ENCODE measurements at places on chromosomes 5 and 9.

DNA sequence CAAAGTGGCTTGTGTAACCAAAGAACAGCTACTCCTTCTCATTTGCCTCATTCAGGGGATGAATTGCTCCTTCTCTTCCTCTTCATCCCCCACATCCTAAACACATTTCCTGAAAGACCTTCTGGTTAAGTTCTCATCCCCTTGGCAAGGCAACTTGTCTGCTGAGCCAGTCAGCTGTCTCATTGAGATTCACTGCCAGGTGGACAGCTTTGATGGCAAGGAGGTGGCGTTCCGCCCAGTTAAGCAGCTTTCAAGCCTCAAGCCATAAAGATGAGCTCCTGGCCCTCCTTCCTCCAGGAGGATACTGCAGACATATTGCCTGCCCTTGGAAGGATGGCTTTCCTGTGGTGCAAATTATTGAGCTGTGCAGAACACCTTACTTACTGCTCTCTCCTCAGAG is 448.6 kb upstream of the MPDZ start:
- DNase-seq: peak; percentile 78

DNA sequence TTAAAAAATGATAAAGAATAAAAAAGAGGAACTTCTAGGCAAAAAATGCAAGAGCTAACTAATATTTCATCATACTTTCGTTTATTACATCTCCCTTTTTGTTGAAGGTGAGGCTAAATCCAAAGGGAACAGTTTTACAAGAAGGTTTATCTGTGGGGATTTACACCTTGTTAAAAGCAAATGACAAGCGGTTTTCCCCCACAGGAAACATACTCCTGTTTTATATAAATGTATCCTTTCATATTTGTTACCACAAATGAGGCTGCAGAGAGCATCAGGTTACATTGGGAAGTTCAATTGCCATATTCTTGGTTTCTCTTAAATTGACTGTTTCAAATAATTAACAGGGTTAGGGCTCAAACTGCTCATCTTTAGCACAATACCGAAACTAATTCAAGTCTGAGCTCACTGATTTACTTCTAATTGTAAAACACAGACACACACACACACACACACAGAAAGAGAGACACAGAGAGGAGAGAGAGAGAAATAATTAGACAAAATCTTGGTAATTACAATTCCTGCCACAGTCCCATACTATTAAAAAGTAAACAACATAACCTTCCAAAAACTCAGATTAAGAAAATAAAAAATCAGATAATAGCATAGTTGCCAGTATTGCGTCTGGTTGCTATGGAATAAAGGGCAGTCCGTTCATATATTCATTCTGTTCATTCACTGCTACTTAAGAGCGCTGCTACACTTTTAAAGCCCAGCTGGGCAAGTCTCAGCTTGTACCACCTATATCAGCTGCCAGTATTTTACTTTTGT is 17.1 kb downstream of the RFX3 start:
- no peak for DNase-seq

DNA sequence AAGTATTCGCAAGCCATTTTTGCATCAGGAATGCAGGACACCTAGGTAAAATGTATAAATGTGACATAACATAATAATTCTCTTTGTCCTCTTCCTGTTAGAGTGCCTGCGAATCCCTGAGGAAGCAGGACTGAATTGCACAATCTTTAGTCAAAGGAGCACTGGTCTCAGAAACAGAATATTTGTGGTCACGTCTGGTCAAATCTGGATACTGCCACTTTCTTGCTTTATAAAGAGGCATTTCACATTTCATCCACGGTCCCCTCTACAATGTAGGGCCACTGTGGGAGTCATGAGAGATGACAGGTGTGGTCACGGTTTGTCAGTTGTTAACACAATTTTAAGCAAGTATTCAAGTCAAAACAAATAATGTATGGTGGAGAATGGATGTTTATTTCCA is 564.0 kb downstream of the IRX1 start:
- DNase-seq: no peak

- DNase-seq: no peak
These were observed 8.2 kb upstream of the SLC44A1 start for GRCh38 chr9:105236261-105236660.

DNA sequence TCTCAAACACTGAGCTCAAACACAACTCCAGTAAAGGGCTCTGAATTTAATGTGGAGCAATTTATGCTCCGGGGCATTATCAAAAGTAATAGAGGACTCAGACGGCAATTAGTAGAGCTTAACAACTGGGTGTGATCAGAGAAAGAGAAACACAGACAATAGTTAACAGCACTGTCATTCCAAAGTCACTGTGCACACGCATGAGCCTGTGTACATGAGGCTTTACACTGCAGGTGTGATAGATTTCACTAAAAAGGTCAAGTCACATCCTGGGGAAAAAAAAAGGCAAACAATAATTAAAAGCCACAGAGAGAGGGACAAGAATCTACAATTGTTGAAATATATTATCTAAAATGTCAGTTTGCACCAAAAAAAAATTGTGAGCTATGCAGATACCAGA is 956.5 kb downstream of the CDH18 start:
- no peak for DNase-seq

DNA sequence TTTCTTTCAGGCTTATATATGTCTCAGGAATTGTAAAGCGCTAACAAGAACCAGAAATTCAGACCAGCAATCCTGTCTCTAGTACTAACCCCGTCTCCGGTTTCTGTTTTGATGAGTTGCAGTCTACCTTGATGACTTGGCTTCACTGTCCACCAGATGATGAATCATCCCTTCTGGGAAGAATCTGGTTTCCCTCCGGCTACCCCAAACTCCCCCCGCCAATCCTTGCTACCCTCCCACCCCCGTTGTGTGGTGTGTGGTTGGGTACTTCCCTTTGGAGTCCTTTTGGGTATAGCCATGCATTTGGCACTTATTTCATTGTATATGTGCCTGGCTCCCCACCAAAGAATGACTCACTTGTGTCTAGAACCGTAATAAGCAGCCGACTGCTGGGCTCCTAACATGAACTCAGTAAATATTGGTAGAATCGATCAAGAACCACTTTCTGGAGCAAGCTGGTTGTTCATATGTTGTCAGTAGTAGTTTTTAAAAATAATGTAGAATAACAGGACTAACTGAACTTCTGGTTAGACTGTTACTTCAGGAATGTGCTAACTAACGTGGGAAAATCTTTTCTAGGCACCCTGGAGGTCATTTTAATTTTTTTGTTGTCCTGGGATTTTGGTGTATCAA is 8.3 kb upstream of the TGFBI start:
- no peak for DNase-seq

GRCh38 chr9:130026583-130027340 is 16.2 kb downstream of the FNBP1 start:
- no peak for DNase-seq

GRCh38 chr5:91182763-91183162 is 200.4 kb downstream of the ARRDC3 start:
- no peak for DNase-seq

DNA sequence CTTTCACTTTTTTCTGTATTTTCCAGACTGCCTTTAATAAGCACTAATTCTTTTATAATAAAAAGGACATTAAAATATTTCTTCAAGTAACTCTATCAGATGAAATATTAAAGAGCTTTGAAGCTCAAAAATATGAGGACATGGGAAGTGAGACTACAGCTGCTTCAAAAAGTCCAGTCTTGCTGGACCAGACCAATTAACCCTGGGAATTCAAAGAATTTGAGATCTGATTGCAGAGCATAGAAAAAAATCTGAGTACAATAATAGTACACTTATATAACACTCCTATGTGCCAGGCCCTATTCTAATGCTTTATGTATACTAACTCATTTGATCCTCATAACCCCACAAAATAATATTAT is 9.8 kb downstream of the TMEM245 start:
- no peak for DNase-seq

DNA sequence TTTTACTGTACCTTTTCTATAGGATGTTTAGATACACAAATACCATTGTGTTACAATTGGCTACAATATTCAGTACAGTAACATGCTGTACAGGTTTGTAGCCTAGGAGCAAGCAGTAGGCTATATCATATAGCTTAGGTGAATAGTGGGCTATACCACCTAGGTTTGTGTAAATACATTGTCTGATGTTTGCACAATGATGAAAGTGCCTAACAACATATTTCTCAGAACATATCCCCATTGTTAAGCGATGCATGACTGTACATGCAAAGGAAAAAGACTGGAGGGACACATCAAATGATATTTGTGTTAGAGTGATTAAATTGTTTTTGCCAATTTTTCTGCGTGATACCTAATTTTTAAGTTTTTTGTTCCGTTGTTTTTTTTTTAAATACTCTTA is 5.3 kb downstream of the CHMP5 start:
- no peak for DNase-seq

GRCh38 chr5:175800656-175801081 is 70.7 kb upstream of the CPLX2 start:
- no peak for DNase-seq

DNA sequence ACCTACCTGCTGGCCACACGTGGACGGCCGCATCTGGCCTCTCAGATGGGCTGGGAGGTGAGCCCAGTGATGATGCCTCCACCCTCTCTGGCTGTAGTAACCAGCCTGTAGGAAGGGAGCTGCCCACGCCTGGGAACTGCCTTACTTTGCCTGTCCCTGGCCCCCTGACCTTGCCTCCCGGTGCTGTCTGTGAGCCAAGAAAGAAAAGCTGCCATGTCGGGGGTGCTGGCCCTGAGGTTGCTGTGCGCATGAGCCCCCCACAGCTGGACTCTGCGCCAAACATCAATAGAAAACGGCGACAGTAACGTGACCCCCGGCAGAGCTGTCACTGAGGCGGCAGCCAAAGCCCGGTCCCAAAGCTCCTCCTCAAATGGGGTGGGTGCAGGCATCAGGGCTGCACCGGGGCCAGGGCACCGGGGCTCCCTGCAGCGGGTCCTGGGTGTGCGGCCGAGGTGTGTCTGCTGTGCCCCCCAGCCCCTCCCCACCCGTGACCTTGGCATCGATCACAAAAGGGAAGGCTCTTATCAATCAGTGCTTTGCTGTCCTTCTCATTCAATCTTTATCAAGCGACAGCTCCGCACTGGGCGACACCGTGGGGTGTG is 15.3 kb upstream of the SLC9A3 start:
- no peak for DNase-seq

GRCh38 chr9:23842565-23843129 is 16.6 kb upstream of the ELAVL2 start:
- no peak for DNase-seq

- DNase-seq: no peak
These were observed 427 bp downstream of the SERINC5 start for GRCh38 chr5:80255431-80255810.

GRCh38 chr9:69086312-69086711 is 50.8 kb downstream of the FXN start:
- DNase-seq: no peak

- DNase-seq: no peak
These were observed 655.3 kb downstream of the LRRC70 start for GRCh38 chr5:63233911-63234310.

GRCh38 chr9:127628758-127629467 is 16.8 kb downstream of the STXBP1 start:
- no peak for DNase-seq

DNA sequence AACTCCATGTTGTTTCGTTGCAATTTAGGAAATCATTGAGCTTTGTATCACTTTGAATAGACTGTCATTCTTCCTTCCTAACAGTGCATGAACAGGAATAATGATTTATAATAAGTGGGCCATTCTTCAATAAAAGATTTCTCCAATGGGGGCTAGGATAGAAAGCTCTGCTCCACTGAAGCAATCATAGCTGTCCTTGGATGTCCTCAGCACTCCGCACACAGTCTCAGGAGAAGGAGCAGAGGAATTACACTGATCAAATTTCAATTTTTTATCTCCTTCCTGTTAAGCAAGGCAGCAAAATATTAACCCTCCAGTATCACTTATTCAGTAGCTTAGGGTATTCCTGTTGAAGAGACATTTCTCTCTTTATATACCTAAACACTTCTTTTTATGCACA is 532.7 kb upstream of the ST8SIA4 start:
- DNase-seq: no peak

GRCh38 chr9:4538107-4538506 is 47.8 kb downstream of the SLC1A1 start:
- no peak for DNase-seq

DNA sequence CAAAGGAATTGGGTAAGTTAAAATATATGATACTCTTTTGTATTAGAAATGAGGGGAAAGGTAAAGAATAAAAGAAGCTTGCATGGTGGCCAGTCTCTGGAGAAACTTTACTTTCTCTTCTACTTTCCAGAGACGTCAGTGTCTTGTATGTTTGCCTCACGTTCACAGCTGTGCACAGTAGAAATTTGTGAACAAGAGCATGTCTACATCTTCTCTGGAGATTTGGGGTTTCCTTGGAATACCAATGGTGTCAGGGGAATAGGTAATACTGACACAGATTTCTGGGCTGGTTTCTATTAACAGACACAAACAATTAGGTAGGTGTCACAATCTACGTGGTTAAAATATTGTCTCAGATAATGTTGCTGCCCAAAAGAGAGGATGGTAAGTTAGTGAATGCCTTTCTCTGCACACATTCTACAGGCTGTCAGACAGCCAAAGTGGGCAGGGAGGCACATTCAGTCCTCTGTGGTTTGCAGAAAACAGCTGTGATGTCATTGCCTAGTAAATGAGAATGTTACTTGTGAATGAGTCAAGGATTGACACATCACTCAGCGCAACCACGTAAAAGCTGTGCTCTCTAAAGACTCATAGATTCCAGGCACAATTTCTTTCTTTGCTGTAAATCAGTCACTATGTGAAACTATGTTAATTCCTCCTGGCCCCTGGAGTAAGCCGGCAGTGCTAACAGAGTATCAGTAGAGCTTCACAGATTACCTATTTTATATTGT is 397.1 kb downstream of the MAN2A1 start:
- DNase-seq: no peak

GRCh38 chr5:82975396-82975795 is 101.8 kb downstream of the TMEM167A start:
- no peak for DNase-seq

GRCh38 chr9:132878695-132879456 is at the start of gene SPACA9:
TSS of gene SPACA9 (plus strand) at chr9:132878898. CDS start at chr9:132883948, 5,050 bp downstream.
- no peak for DNase-seq

DNA sequence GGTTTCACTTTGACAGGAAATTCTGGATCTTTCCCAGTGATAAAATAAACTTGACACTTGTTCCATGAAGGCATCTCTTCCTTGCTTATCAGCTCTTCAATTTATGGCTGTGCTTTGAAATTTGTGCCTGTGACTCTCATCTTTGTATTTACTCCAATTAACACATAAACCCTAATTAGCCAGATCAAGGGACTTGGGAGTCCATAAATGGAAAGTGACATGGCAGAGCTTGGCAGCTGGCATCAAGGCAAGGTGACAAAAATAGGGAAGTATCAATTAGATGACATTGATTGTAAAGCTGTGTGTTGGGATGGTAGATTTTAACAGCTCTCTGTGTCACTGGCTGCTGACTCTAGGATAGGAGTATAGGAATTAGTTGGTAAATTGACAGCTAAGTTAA is 133.9 kb downstream of the PBX3 start:
- DNase-seq: no peak

GRCh38 chr5:102663749-102664530 is 91.2 kb upstream of the PAM start:
- no peak for DNase-seq

- no peak for DNase-seq
These were observed 96.1 kb downstream of the TMEM232 start for GRCh38 chr5:110630350-110630749.

- no peak for DNase-seq
These were observed 14.7 kb upstream of the CFAP157 start for GRCh38 chr9:127692071-127692470.

- no peak for DNase-seq
These were observed 64.4 kb upstream of the POU5F2 start for GRCh38 chr5:93805616-93806379.

- peak; percentile 47 for DNase-seq
These were observed 98.4 kb downstream of the LIX1 start for GRCh38 chr5:97044052-97044451.
